Activated T-helper 9 cell treated with anti-CD3 and anti-CD28 coated beads, Interleukin-2, amount 50 U/mL, for 16 hours (primary cell): ENCODE measurements at places on chromosomes 3 and 15.

DNA sequence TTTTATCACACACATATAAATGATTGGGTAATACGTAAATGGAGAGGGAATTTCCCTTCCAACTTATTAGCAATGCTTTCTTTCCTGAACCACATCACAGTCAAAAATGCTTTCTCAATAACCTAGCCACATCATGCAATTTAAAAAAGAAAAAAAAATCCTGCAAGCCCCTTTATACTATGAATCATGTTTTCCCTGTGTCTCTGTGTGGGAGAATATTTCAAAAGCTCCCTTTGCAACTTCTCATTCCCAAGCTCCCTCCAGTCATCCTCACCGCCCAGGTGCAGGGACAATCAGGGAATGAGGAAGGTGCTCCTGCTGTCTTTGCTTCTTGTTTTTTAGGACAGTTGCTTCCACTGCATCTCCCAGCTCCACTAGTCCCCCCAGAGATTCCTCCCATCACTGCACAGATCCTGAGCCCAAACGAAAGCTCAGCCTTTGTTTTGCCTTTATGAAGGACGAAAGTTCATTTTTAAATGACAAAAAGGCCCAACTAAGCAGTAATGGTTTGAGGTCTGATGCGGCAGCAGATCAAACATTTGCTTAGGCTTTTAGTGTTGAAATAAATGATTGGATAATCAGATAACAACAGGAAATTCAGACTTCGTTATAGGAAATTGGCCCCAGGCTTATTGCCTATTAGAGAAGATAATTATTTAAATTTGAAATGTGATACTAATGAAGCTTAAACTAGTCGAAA lies 47.8 kb upstream of the ADGRG7 start:
- no peak for DNase-seq

- no peak for DNase-seq
Observed at GRCh38 chr15:65757256-65757655, 34.8 kb downstream of the DENND4A start.

DNA sequence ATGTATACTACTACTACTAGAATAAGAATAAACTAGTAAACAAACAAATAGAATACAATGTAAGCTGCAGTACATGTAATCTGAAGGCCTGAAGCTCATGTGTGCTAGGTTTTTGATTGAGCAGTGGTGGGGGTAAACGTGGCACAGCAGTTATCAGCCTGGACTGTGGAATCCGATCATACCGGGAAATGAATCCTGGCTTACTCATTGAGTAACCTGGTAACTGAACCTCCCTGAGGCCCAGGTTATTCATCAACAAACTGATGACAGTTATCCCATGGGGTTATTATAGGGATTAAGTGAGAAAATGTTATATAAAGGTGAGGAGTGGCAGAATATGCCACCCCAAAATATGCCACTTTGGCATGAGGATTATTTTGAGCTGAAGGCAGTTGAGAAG lies 339.1 kb downstream of the FHIT start:
- no peak for DNase-seq

- DNase-seq: no peak
Observed at GRCh38 chr3:17258823-17259436, 374.2 kb downstream of the PLCL2 start.

- no peak for DNase-seq
Observed at GRCh38 chr3:71117572-71118247, 465.8 kb downstream of the FOXP1 start.

DNA sequence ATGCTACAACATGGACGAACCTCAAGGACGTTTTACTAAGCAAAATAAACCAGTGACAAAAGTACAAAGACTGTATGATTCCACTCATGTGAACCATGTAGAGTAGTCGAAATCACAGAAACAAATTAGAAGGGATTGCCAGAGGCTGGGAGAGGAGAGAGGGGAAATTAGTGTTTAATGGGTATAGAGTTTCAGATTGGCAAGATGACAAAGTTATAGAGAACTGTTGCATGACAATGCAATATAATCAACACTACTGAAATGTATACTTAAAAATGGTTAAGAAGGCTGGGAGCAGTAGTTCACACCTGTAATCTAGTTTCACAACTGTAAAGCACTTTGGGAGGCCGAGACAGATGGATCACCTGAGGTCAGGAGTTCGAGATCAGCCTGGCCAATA lies 36.9 kb downstream of the PLS1 start:
- DNase-seq: no peak

GRCh38 chr15:88100181-88100580 lies 156.4 kb downstream of the NTRK3 start:
- no peak for DNase-seq

GRCh38 chr3:9075762-9076161 lies 112.5 kb upstream of the RAD18 start:
- DNase-seq: no peak

GRCh38 chr3:53194210-53195065 lies 33.4 kb downstream of the PRKCD start:
- DNase-seq: no peak

DNA sequence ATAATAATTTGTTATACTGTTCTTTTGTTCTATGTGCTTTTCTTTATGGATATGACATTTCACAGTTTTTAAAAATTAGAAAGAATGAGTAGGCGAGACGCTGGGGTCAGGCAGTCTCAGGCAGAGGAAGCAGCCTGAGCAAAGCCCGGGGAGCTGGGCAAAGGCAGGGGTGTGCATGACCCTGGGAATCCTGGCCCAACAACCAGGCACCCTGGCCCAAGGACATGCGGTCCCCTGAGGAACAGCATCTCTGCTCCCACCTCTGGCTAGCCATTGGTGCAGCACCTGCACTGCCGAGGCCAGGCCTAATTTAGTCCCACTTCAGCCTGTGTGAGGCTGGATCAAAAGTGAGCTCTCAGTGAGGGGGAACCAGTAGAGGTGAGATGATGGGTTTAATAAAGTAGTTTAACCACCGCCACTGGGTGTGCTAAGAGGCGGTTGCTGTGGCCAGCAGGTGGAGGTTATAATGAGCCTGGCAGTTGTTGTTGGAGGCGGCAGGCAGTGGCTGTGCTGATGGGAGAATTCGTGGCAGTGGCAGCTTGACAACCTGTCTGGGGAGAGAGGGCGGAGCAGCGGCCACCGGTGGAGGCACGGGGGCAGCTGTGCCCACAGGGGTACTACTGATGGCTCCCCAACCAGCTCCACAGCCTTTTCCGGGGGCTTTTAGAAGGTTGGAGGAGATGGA lies 41.5 kb downstream of the PRKCD start:
- no peak for DNase-seq

GRCh38 chr15:98076021-98076816 lies 115.7 kb downstream of the ARRDC4 start:
- DNase-seq: no peak

DNA sequence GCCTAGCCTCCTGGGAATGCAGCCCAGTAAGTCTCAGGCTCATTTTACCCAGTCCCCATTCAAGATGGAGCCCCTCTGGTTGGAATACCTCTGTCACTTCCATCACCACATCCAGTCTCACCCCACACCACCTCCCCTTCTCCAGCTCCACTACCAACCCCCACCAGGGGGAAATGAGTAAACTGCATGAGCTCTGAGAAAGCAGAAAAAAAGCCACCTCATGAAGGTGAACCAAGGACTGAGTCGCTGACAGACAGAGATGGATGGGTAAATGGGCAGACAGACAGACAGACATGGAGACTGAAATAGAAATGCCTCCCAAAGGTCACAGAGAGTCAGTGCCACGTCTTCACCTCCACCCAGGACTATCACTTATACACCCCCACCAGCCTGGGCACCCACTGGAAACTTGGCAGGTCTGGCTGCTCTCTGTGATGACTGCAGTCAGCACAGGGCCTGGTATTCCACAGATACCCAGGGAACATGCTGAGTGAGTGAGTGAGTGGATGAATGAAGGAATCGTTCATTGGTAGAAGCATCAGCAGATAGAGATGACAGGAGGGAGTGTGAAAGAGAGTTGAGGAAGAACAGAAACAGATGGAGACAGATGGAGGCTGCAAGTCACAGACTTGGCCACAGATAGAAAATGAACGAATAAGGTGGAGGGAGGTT lies 4.9 kb upstream of the LOXL1 start:
- no peak for DNase-seq

- no peak for DNase-seq
Observed at GRCh38 chr15:71559098-71559497, 251.3 kb upstream of the NR2E3 start.

DNA sequence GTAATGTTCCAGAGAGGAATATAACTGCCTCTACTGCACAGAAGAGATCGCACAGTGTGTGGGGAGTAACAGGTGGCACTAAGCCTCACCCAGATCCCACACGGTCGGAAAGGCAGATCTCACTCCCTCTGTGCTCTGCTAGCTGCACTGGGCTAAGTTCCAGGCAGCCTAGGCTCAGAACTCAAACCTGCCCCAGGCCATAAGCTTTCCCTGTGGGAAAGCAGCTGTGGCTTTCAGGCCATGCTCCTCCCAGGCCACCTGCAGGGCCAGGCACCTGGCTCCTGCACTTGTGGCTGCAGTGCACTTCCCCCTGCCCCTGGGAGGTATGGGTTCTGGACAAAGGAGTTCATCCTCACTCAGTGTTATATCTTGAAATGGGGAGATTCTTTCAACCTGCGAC lies 27.5 kb downstream of the PCCB start:
- no peak for DNase-seq

DNA sequence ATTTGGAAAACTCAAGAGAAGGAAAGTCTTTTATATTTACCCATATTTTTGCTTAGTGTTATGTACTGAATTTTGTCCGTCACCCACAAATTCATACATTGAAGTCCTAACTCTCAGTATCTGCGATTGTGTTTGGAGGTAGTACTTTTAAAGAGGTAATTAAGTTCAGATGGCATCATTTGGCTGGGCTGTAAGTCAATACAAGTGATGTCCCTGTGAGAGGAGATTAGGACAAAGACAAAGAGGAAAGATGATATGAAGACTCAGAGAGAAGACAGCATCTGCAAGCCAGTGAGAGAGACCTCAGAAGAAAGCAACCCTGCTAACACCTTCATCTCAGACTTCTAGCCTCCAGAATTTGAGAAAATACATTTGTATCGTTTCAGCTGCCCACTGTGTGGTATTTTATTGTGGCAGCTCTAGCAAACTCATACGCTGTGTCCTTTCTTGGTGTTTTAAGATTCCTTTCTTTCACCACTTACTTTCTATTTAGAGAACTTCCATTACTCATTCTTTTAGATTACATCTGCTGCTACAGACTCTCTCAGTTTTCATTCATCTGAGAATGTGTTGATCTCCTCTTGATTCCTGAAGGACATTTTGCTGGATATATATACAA lies 17.0 kb downstream of the LRCH3 start:
- no peak for DNase-seq

DNA sequence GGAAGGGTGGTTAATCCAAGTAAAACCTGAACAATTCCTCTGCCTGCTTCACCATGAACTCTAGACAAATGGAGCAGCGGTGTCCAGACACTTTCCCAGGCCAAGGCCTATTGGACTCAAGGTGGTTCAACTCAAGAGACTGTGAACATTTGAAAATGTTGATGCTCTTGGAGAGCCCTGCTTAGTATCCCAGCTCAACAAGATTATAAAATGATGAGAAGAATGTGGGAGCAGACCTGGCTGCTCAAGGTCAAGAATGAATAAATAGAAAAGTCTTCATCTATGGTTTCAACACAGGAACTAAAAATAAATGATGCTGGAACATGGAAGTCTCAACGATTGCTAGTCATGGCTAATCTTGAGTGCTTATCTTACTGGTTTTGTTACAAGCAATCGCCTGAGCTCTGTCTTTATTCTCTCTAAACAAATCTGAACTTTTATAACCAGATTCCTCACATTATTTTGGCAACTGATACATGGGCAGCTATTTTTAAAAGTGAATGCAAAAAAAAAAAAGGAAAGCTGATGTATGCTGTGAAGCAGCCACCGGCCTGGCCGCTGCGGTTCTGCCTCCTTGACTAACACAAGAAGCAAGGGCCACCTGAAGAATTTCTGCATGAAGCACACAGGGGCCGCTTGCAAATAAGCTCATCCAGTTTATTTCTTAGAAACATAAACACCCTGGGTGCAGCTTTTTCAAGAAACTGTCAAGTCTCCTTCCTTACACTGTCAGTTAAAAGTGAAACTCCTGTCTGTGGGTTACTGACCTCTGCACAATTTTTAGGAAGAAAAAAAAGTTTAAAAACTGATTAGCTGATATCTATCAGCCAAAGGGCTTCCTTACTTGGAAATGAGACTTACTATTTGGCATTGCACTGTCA lies 120.1 kb upstream of the ARHGEF3 start:
- DNase-seq: no peak

DNA sequence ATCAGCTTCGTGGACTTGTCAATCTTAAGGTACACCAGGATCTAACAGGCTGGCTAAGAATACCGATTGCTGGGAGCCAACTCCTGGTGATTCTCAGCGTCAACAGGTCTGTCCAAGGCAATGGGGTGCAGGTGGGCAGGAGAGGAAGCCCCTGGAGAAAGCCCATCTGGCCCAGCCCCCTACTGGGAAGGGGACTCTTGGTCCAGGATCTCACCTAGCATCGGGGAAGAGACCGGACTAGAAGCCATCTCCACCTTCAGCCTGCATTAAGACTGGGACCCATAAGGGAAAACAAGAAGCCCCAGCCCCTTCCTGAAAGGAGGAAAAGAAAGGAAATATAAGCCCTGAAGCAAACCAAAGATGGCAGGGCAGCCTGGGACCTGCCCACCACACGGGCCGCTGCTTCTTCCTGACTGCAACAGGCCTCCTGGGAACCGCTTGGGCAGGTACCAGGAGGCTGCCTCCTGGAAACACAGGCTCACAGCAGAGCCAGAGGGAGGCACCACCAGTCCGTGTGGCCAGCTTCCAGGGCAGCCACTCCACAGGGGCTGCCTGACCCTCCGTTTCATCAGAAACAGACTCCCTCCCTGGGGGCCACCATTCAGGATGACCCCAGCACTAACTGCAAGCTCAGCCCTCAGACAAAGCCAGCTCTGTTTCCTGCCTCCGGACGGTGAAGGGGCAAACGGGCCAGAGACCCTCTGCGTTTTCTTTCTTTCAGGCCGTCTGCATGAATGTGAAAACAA lies 100.2 kb downstream of the LRIG1 start:
- no peak for DNase-seq

- DNase-seq: no peak
Observed at GRCh38 chr3:10187944-10188343, 23.2 kb downstream of the IRAK2 start.

GRCh38 chr3:125136515-125136914 lies 76.0 kb downstream of the SLC12A8 start:
- DNase-seq: no peak

DNA sequence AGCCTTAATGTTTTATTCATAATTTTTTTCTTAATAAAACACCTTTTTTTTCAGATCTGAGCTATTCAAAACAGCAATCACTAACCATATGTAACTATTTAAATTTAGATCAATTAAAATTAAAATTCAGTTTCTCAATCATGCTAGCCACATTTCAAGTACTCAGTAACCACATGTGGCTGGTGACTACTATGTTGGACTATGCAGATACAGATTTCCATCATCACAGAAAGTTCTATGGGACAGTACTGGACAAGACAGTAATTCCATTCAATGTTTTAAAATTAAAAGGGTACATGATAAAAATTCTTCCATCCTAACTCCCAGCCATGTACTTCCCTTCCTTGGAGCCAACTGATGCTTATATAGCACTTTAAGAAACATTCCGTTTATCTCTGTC lies 119.3 kb downstream of the GLDN start:
- DNase-seq: no peak
